ENCODE measurements at places on chromosomes 3 and 15.

DNA sequence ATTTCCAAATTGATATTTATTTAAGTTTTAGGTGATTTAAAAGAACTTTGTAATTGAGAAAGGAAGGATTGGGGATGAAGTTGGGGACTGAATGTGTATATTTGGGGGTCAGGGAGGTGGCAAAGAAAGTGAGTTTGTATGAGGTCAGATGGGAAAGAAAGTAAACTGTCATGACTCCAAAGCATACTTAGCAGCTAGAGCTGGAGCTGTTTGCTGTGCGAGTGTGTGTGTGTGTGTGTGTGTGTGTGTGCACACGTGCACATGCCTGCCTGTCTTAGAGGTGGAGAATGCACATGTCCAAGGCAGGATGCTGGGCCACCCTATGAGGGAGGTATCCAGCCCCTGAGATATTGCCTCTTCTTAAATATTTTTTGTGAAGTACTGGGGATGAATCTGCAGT lies 21.0 kb downstream of the BOC start:
- DNase-seq = no peak

- no peak for DNase-seq
Observed at GRCh38 chr3:169969174-169970095, 2.8 kb downstream of the SEC62 start.

GRCh38 chr3:152270937-152271336 lies 2.2 kb downstream of the MBNL1 start:
- DNase-seq = no peak

- no peak for DNase-seq
Observed at GRCh38 chr3:182382112-182382857, 411.0 kb upstream of the ATP11B start.

GRCh38 chr15:57865294-57865693 lies 158.8 kb downstream of the POLR2M start:
- DNase-seq = no peak

GRCh38 chr3:149879872-149880271 lies 66.9 kb downstream of the RNF13 start:
- no peak for DNase-seq

GRCh38 chr3:156826896-156827882 lies 1.0 kb downstream of the LEKR1 start:
- DNase-seq = peak; percentile 26

- DNase-seq = no peak
Observed at GRCh38 chr3:133096900-133097613, 58.9 kb downstream of the TMEM108 start.

GRCh38 chr3:69941439-69942176 lies 57.9 kb upstream of the SAMMSON start:
- DNase-seq = no peak

- DNase-seq = no peak
Observed at GRCh38 chr3:53846134-53846850, at the start of the genes CHDH and IL17RB. Gene CHDH (minus strand): TSS chr3:53846419. CDS start chr3:53824008, 22,411 bp downstream. Gene IL17RB (plus strand): TSS chr3:53846568. CDS start chr3:53846589, 21 bp downstream.

DNA sequence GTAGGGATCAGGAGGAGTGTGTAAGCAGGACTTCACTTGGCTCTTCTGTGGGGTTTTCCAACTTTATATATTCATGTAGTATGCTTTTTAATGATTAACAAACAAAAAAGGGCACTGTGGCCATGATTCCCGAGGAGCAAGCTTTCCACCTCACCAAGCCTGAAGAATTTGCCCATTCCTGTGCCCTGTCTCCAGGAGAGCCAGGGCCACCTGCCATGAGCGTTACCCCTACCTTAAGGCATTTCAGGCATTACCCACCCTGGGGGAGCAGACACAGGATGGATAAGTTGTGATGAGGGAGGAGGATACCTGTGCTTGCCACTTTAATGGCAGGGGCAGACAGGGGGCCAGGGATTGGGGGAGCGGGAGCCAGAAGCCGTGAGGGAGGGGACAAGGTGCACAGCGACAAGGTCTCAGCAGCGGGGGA lies 3.0 kb downstream of the TRPM1 start:
- DNase-seq = no peak

- no peak for DNase-seq
Observed at GRCh38 chr15:51874751-51875644, 45.5 kb downstream of the TMOD3 start.

GRCh38 chr3:14439501-14440167 lies 37.2 kb downstream of the SLC6A6 start:
- DNase-seq = no peak

DNA sequence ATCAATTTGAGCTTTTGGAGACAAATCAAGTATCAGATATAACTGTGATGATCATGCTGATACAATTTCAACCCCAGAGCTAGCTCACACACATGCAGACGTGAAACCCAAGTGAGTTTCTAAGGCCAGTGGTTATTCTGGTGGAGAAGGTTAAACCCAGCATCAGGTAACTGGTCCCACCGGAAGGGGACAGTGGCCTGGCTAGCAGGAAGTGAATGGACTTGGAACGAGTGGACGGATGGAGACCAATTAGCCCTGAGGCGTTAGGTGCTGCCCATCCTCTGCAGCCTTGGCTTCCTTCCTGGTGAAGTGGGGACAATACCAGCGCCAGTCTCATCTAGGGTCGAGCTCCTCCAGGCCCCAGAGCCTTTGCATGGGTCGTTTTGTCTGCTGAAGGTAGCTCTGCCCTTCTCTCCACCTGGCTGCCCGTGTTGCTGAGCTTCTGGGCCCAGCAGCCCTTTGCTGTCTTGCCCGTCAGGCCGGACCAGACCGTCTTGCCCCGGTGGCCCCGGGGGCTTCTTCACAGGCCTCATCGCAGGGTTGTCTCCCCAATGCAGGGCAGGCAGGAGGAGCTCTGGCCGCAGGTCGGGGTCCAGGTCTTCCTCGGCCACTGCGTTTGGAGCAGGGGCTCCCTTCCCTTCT lies 915 bp upstream of the KCTD6 start:
- no peak for DNase-seq

DNA sequence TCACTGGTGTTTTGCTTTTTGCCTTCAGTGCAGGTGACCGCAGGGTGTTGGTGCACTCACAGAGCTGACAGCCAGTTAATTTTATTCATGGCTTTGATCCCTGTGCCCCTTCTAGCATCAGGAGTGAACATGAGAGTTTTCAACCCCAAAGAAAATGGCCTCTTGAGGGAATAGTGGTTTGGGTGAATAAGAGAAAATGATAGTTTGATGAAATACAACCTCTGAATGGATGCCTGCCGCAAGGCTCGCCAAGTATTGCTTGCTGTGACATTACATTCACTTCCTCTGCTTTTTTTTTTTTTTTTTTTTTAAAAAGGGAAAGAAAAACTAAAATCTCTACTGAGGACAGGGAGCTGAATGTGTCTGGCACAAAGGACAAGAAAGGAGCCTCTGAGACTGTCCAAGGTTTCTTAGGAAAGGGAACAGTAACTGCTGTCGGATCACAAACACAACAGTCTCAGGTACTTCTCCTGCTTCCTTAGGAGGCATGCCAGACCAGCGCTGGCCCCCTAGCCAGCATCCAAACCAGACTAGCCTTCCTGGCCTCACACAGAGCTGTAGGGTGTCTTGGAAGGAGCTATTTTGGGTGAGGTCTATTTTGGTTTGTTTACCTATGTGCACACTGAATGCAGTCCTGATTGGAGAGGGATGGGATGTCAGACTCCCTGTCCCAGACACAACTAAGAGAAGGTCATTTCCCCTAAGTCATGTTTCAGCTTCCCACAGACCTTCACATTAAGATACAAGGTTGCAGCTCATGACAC lies 29.0 kb downstream of the CCDC80 start:
- DNase-seq = no peak

GRCh38 chr3:12467746-12468145 lies 16.5 kb upstream of the TSEN2 start:
- no peak for DNase-seq

DNA sequence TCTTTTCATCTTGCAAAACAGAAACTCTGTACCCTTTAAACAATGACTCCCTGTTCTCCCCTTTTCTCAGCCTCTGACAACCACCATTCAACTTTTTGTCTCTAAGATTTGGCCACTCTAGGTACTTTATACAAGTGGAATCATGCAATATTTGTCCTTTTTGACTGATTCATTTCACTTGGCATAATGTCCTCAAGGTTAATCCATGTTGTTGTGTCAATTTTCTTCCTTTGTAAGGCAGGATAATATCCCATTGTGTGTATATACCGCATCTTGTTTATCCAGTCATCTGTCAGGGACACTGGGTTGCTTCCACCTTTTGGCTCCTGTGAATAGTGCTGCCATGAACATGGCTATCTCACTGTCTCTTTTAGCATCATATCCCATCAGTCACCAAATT lies 10.3 kb downstream of the USP13 start:
- DNase-seq = no peak
